NCI-H2081 (cell line): ENCODE measurements at places on chromosomes 1 and 21.
A peak's percentile ranks its signal among the peaks of the same experiment; 100 is the strongest.

- DNase-seq = no peak
Measured at GRCh38 chr1:94050254-94050653, 70.7 kb downstream of the ABCA4 start.

DNA sequence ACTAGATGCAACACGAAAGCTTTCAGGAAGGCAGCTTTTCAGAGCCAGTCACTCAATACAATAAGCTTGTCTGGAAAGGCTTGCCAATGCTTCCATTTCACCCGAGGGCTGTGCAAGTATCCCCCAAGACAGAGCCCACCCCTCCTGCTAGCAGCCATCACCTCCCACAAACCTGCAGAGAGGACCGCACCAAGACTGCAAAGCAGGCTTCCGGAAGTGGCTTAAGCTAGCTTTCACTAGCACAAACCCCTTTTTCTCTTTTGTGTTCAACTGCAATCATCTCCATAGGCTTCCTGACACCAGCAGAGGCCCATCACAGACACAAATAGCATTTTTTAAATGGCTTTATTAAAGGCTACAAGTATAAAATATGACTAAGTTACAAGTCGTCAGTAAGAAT is 31.5 kb downstream of the C1orf198 start:
- no peak for DNase-seq

GRCh38 chr1:106637566-106637965 is 418.9 kb upstream of the PRMT6 start:
- DNase-seq = no peak

GRCh38 chr1:119286587-119287181 is 81.9 kb upstream of the HAO2 start:
- peak; percentile 48 for DNase-seq

DNA sequence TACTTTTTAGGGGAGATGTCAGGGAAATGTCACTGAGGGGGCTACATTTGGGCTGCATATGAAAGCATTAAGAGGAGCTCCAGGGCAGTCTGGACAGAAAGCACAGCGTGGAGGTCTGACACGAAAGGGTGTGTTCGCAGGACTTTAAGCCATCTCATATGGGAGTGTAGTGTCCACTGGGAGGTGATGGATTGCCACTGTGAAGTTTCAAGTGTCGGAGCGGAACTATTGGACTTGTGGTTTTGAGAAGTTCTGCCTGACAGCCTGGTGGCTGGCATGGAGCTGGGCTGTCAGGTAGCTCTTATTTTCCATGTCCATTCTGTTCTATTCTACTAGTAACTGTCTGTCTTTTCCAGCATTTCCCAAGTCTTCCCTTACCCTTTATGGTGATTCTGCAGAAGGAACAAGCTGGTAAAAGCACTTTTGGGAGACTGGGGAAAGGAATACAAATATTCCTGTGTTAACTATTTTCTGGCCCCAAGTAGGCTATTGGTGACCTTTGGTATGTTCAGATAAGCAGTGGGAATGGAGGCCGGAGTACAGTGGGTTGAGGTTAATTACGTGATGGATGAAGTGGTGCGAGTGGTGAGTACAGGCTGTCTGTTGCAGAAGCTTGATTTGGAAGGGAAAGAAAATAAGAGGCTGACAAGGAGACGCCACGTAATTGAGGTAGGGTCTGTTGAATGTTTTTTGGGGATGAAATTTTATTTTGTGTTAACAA is 19.3 kb downstream of the B3GALT5 start:
- no peak for DNase-seq

DNA sequence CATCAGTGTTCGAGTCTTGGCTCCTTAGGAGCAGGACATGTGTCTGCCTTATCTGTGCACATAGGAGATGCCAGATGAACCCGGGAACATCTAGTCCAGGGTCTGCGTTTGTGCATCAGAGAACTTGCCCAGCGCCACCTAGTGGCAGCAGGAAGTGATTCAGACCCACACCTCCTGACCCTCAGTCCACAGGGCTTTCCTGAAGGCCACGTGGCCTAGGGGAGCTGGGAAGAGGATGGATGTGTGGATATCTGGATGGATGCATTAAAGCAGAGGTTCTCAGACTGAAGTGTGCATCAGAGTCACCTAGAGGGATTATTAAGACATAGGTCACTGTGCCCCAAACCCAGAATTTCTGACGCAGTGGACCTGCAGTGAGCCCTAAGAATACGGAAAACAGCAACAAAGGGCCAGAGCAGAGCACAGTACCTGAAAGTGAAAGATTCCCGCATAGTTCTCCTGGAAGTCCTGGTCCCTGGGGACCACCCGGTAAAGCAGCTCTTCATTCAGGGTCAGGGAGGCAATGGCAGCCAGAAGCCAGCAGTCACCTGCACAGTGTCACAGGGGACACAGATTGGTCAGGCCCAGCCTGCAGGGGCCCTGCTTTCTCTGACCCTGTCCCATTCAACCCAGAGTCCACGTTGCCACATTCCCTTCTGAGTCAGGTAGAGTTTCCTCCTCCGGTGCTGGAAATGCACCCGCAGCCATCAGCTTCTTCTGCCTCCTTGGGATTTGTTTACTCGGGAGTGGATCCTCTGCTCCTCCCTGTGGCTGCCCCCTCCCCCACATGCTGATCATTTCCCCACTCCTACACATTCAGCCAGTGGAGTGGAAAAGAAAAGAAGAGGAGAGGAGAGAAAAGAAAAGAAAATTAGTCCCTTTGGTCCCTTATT is 37.0 kb downstream of the CAPN8 start:
- DNase-seq = no peak

GRCh38 chr1:219847215-219847855 is 81.0 kb downstream of the SLC30A10 start:
- no peak for DNase-seq

GRCh38 chr1:45407629-45408287 is 67.5 kb upstream of the MUTYH start:
- DNase-seq = no peak

- DNase-seq = no peak
Measured at GRCh38 chr21:29656504-29657239, 283.1 kb downstream of the GRIK1 start.

DNA sequence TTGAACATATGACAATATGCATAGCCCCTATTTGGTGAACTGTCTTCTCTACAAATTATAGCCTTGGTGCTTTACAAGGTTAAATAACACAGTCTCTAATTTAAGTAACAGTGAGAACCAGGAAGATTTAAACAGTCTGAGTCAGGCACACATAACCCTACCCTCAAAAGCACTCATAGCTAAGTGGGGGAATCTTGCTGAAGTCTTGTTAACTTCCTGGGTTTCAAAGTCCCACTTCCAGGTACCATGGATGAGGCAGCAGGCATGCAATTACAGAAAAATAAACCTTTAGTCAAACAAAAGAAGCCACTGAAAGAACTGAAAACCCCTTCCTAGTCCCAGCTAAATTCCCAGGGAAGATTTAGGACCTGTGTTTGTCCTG is 147.6 kb downstream of the PBX1 start:
- DNase-seq = no peak

GRCh38 chr21:46295996-46296752 is 10.0 kb downstream of the YBEY start:
- DNase-seq = no peak

- DNase-seq = no peak
Measured at GRCh38 chr1:184504955-184505338, 118.1 kb downstream of the C1orf21 start.

GRCh38 chr1:89884718-89885596 is 64.1 kb downstream of the LRRC8D start:
- no peak for DNase-seq

- no peak for DNase-seq
Measured at GRCh38 chr1:232384171-232384883, 245.6 kb downstream of the SIPA1L2 start.

- no peak for DNase-seq
Measured at GRCh38 chr1:98399218-98399617, 262.3 kb upstream of the SNX7 start.

- no peak for DNase-seq
Measured at GRCh38 chr1:221832151-221832550, 90.3 kb upstream of the DUSP10 start.

DNA sequence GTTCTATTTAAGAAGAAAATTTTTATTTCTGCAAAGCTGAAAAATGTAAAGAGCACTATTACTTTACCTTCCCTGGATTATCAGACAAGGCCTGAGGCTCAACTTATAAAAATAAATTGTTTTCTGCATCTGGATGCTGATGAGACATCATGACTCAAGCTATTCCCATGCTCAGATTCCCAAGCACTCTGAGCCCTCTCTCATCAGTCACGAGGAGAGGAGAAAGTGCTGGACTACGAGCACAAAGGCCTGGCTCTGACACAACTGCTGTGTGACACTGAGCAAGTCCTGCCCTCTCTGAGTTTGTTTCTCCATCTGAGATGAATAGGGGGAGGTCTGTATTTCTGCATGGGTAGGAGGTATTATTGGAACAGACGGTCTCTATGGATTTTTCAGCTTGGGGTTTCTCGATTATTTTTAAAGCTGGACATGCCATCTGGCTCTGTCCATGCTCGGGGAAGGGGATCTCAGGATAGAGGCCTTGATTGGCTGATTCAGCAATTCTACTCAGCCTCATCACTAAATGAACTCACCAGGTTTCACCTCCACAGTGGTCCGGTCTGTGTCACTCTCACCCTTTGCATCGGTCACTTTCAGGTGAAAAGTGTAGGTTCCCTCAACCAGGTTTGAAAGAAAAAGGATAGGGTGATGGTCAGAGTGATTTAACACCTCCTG is 107.7 kb downstream of the KIAA0319L start:
- no peak for DNase-seq

GRCh38 chr1:30343562-30343961 is 379.8 kb downstream of the MATN1 start:
- no peak for DNase-seq

DNA sequence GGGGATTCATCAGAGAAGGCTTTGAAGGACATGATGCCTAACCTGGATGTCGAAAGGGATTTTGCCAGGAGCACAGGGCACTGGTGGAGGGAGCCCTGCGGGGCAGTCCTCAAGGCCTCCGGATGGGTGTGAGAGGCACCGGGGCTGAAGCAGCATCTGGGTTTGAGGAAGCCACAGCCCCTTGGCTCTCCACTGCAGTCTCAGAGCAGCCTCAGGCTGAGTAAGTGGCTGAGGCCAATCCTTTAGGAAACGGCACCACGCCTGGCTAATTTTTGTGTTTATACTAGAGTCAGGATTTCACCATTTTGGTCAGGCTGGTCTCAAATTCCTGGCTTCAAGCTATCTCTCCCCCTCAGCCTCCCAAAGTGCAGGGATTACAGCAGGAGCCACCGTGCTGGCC is 12.0 kb downstream of the ERVH48-1 start:
- no peak for DNase-seq

DNA sequence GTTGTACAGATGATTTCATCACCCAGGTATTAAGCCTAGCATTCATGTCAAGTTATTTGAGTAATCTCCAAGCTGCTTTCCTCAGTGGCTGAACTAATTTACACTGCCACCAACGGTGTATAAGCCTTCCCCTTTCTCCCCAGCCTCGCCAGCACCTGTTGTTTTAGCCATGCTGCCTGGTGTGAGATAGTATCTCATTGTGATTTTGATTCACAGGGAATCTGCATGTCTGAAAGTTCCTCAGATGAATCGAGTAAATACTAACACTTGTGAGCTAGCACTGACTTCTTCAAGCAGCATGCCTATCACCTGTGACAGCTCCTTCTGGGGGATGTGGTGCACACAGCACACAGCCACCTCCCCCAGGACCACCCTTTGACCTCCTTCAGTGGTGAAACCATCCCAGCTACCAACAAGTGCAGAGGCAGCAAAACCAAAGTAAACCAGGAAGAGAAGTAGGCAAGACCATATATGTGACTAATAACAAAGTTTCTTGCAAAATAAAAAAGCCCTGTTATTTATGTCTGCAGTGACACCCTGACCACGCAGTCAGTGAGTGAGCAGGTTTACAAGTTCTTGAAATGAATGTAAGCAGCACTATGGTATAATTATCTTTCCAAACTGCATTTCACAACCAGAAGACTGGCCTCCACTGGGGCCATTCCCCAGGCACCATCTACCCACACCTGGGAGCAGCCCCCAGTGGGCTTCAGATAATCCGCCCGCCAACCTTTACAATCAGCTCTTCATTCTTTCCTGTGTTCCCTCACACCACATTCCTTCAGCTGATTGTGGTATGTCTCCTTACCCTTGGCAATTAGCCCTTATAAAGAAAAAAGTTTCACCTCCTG is 173.8 kb downstream of the ETS2 start:
- peak; percentile 55 for DNase-seq
